ENCODE measurements at places on chromosomes 2 and 18.

DNA sequence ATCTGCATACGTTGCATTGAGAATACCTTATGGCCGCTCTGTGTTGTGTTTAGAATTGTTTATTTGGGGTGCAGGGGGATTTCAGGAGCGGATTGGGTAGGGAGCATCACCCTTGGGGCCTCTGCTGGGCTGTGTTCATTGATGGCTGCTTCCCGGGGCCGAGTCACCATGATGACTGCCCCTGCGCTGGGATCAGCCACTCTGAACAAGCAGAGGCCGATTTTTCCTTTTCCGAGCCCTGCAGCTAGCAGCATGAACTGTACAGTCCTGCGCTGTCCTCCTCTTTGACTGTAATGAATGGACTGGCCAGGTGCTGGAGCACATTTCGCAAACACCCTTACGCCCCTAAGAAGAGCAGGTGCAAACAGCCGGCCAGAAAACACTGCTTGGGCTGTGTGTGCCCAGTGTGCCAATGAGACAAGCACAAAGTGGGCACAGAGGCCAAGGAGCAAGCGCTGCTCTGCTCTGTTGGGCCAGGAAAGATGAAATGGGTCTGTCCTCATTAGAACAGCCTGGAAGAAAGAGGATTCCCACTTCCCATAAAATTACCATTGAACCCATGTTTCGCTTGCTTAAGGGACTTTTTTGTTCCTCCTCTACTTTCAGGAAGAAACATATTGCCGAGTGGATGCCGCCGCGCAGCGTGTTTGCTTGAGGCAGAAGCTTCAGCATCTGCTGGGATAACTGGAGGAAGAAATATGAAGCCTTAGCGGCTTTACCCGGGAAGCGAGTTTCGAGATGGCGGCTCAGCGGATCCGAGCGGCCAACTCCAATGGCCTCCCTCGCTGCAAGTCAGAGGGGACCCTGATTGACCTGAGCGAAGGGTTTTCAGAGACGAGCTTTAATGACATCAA is 82.7 kb downstream of the SH3BP4 start:
- no peak for DNase-seq

GRCh38 chr18:3055186-3055728 is 42.3 kb upstream of the LPIN2 start:
- no peak for DNase-seq

DNA sequence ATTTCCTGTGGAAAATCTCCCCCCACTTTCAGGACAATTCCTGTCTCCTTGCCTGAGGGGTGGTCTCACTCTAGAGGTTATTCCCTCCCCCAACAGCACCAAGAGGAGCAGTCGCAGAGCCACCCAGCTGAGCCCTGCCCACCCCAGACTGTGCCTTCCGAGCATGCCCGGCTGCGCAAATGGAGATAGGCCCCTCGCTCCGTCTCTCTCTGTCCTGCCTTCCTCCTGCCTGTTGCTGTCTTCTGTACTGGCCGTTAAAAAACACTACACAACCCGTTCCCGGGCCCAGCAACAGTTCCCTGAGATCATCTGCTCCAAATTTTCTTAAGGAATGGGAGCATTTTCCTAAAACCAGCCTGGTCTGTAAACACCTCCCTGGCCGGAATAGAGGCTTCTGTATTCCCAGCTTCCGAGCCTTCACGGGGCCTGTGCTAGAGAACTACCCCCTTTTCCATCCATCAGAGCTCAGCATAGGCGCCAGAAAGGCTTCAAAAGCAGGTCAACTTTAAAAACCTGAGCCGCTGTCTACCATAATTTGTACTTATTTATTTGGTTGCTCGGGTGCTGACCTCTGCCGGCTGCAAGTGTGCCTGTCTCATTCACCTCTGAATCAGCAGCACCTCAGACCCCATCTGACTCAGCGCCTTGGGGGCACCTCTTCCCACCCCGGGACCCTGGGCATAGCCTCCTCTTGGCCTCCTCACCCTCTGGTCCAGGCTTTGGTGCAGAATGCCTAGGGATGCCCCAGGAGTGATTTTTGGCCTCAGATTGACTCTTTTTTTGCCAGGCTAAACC is 159.4 kb downstream of the PXDN start:
- DNase-seq = no peak

DNA sequence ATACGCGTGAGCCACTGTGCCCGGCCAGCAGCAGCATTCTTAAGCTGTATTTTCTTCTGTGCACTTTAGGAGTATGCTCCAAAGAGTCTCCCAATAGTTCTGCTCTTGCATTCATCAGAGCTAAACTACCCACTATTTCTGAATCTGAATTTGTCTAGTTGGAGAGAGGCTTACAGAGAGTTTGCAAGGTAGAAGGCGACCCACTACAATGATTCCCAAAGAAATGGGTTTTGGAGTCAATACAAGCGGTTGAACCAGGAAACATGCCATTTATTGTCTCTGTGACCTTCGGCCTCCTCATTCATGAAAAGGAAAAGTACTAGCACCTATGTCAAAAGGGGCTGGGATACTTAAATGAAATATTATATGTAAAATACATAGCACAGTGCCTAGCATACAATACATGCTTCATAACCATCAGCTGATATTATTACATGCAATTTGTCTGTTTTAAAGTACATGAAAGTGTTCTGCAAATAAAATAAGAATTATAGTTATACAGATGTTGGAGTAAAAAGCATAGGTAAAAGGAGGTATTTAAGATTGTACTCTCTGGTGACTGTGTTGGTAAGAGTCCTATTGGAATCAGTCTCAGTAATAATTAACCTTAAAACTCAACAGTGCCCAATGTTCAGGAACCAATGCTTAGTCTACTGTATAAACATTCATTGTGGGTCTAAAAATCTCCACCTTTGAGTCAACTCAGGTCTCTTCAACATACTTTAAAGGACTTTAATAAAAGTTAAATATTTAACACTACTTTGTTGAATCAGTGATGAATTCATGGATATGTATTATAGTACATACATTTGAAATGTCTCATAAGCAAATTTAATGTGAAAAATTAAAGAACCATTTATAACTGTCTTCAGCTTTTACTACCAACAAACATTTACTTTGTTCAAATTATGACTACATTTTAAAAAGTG is 89.8 kb upstream of the GRB14 start:
- DNase-seq = no peak

Data from HuH-7.5 (cell line).